ENCODE measurements at places on chromosomes 6 and 20. TPM values are rescaled to one million over a fixed set of nuclear protein-coding genes. Genes with fewer than 3 reads are reported as not detected.

GRCh38 chr6:105886814-105887544 is 199.2 kb upstream of the PRDM1 start:
- no peak for DNase-seq

DNA sequence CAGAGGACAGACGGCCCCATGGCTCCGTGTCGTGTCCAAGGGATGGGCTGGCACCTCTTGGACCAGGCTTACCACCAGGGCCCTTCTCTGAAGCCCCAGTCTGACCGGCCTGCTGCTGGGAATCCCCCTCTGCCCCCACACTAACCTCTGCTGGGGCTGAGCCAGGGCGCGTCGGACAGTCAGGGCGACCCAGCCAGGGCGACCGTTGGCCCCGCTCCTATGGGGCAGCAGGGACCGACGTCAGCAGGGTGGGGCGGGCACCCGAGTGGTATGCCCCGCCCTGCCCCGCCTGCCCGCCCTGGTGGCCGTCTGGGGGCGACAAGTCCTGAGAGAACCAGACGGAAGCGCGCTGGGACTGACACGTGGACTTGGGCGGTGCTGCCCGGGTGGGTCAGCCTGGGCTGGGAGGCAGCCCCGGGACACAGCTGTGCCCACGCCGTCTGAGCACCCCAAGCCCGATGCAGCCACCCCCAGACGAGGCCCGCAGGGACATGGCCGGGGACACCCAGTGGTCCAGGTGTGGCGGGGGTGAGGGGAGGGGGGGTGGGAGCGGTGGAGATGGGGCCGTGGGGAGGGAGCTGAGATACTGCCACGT is at the start of gene SLC17A9:
Gene SLC17A9, plus strand, starts transcription at position 337 of the 595 bp plus-strand sequence. Its CDS starts 122 bp downstream, at position 459.
- DNase-seq = peak; percentile 68

Gene LGSN
- total RNA-seq = not detected

DNA sequence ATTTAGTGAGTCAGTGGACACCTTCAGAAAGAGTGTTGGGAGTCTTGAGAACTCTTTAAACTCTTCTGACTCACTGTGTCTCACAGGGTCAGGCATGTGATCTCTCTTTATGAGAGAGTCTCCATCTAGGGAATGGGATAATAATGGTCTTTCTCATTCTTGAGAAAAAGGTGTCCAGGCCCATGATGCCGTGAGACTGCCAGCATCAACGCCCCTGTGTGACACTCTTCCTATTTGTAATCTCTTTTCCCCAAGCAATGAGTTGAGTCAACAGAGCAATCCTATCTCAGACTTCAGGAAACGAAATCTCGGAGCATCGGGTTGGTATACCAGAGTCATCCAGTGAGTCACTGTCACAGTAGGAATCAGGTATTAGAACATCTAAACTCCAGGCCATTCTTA is 82.3 kb upstream of the BMP2 start:
- DNase-seq = peak; percentile 76

Gene RIMS1
- 0.44 TPM for total RNA-seq

All from endothelial cell of umbilical vein (primary cell).